Stimulated activated CD4-positive, alpha-beta T cell treated with anti-CD3 and anti-CD28 coated beads, Interleukin-4, amount 100 ng/mL, for 24 hours (primary cell): ENCODE measurements at places on chromosomes 1 and 21.

DNA sequence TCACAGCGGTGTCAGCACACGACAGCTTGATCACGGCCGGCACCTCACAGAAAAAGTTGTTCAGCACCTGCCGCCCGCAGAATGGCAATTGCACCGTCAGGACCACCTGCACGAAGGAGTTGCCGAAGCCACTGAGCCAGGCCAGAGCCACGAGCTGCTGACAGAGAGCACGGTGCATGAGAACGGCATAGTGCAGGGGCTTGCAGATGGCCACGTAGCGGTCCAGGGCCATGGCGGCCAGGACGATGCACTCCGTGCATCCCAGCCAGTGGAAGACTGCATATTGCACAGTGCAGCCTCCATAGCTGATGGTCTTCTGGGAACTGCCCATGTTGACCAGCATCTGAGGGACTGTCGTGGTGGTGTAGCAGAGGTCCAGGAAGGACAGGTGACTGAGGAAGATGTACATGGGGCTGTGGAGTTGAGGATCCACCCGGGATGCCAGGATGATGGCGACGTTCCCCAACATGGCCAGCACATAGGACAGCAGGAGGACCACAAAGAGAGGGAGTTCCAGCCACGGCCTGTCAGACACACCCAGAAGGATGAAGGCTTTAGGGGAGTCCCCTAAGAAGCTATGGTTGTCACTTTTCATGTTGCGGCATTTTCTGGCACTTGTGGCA lies 6.4 kb downstream of the OR2B11 start:
- DNase-seq = no peak

- DNase-seq = no peak
Observed at GRCh38 chr1:167137793-167138510, 44.1 kb downstream of the STYXL2 start.

DNA sequence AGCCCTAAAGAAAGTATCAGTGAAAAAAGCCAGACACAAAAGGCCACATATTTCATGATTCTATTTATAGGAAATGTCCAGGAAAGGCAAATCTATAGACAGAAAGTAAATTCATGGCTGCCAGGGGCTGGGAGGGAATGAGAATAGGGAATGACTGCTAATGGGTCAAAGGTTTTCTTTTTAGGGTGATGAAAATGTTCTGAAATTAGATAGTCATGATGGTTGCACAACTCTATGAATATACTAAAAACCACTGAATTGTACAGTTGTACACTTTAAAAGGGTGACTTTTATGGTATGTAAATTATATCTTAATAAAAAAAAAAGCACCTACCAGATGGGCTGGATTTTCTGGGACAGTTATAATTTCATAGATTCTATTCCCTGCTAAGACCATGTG lies 114.8 kb downstream of the CNIH3 start:
- DNase-seq = no peak

- DNase-seq = no peak
Observed at GRCh38 chr1:44646261-44647110, 27.8 kb downstream of the TMEM53 start.

GRCh38 chr1:8698937-8699447 lies 118.4 kb downstream of the RERE start:
- DNase-seq = no peak

DNA sequence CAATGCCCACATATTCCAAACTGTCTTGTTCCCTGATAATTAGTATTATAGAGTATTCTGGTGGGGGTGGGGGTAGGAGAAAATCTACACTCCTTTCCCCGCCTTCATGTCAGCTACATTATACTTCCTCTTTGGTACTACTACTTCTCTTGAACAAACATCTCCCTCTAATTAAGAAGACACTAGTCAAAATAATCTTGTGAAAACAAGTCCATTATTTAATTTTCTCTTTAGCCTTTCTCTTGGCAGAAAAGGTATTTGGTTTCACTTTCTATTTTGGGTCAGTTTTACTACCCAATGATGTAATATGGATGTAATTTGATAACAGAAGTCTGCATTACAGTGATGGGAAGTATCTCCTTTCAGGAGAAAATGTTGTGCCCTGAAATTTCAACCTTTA lies 22.5 kb downstream of the NTMT2 start:
- no peak for DNase-seq

GRCh38 chr1:109277434-109278204 lies 5.3 kb downstream of the PSRC1 start:
- DNase-seq = peak; percentile 70

- DNase-seq = no peak
Observed at GRCh38 chr1:165153182-165153581, 203.3 kb downstream of the LMX1A start.

DNA sequence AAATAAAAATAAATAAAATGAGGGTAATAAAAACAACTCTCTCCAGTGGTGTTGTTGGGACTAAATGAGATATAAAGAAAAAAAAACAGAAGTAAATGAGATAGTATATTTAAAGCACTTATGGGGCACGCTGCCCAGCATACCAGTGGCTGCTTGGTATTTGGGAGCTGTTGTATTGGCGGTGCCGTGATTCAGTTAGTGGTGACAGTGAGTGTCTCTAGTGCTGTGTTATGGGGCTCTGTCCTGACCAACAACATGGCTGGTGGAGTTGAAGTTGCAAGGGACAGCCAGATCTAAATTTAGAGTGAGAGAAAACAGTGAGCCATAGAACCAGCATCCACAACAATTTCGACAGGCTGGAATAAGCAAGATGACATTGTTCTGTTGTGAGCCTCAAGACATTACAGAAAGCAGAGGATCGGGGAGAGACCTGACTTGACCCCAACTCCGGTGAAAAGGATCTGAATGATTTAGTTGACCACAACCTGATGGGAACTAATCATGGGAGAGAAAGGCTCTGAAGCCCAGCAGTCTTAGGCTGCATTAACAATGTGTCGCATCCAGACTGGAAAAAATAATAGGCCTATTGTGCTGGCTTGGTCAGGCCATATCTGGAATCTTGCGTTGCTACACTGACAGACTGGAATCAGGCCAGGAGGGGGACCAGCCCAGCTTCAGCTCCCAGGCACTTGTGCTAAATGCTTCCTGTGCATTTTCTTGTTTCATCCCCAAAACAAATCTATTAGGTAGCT lies 2.4 kb upstream of the MFSD2A start:
- DNase-seq = no peak

GRCh38 chr1:27549807-27550408 lies 54.0 kb downstream of the AHDC1 start:
- DNase-seq = no peak

DNA sequence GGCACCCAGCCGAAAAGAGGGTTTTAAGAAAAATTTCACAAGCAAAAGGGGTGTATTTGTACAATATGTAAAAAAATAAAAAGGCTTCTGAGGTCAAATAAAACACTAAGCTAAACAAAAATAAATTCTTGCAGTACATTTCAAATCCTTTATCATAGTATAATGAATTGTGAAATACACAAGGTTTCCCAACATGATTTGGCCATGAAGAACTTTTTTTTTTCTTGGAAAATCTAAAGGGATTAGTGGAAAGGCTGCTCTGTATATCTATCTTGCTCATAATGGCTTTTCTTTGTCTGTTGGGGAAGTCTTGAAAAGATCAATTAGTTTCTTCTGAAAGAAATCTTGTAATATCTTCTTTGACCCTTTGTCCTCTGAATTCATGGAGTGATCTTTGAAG lies 593.4 kb downstream of the PLPP3 start:
- DNase-seq = no peak

DNA sequence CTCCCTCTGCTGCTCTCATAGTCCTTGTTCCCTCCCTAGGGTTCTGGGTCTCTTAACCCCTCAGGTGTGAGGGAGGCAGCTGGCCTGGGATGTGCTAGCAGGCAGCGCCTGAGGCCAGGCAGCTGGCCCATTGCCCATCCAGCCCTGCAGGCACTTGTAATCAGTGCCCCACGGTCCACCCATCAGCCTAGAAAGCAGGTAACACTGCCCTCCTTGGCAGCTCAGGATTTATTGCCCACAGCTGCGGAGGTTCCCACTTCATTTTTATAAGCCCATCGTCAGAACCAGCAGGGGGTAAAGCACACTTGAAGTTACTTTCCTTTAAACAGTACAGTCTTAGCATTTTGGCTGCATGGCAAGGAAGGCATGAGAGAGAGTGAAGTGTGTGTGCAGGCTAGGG lies 70.6 kb downstream of the TMEM53 start:
- DNase-seq = no peak

DNA sequence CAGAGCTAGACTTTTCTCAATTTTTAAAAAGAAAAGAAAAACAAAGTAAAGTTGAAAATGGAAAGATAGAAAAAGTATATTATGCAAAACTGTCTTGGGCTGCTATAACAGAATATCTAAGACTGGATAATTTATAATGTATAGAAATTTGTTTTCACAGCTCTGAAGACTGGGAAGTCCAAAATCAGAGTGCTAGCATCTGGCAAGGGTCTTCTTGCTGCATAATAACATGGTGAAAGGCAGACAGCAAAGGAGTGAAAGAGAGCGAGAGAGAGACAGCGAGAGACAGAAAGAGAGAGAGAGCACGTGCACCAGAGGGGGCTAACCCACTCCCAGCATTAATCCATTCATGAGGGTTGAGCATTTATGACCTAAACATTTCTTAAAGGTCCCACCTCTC lies 59.1 kb upstream of the SPOCD1 start:
- no peak for DNase-seq

DNA sequence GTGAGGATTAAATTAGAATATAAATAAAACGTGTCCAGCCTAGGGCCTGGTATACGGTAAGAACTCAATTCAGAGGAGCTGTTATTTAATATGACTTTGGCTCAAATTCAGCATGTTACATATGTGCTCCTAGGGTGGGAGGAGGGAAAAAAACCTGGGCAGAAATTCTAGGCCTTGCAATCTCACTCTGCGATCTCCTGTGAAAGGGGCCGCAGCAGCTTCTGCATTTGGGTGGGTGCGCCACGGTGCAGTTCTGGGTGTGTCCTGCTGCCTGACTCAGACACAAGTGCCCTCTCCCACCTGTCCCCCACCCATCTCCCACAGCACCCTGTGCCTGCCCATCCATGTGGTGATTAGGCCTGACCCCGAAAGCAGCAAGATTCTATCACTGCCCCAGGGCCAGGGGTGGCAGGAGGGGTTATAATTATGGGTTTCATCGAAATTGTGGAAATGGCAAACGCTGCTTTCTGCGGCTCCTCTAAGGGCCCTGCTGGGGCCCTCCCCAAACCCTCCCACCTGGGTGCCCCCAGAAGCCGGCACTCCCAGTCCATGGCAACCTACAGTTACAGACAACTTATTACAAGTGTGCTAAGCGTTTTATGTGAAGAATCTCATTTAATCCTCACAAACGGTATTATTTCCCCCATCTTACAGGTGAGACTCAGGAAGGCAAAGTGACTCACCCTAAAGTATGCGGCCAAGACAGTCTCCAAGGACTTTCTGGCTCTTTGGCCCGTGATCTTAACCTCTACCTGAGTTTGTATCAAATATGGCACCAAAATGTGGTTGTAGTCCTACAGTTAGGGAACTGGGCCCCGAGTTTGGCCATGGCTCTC lies 25.5 kb upstream of the GRHL3 start:
- DNase-seq = no peak

GRCh38 chr1:50348449-50349241 lies 74.6 kb downstream of the DMRTA2 start:
- peak; percentile 43 for DNase-seq

- DNase-seq = no peak
Observed at GRCh38 chr21:41692185-41692565, 74.7 kb downstream of the RIPK4 start.

- DNase-seq = peak; percentile 23
Observed at GRCh38 chr21:42460391-42461184, 35.4 kb downstream of the RSPH1 start.

DNA sequence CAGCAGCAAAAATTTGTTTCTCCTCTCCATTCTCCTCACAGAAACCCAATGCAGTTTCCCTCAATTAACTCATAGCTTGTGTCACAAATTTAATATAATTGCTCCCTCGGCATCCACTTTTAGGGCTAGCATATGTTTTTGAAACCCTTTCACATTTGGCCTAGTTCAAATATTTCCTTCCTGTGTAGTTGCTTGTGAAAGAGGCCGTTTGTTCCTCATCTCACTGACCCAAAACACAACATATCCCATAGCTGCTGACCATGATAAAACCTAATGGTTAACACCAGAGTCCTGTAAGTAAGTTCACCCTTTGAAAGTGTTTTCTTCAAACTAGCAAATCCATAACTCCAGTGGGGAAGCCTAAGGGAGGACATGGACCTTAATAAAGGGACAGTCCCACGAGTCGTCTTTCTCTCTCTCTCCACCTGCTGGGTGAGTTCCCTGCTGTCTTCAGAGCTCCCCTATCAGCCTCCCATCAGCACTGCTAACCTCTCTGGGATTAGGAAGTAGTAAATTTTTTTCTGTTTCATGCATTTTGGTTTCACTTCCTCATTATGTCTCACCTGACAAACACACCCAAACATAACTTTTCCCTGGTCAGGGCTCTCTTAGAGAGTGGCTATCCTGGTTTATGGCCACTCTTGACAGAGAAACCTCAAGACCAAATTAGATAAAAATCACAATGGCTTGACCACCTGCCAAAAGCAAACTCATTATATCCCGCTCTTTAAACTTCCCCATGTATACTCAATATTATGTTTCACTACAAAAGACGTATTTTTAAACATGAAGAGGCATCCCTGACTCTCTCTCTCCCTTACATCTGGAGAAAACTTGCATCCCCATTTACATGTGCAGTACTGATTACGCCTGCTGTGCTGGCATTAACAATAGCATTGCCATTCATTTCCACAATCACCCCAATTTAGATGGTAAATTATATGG lies 177.7 kb upstream of the HP1BP3 start:
- DNase-seq = no peak

DNA sequence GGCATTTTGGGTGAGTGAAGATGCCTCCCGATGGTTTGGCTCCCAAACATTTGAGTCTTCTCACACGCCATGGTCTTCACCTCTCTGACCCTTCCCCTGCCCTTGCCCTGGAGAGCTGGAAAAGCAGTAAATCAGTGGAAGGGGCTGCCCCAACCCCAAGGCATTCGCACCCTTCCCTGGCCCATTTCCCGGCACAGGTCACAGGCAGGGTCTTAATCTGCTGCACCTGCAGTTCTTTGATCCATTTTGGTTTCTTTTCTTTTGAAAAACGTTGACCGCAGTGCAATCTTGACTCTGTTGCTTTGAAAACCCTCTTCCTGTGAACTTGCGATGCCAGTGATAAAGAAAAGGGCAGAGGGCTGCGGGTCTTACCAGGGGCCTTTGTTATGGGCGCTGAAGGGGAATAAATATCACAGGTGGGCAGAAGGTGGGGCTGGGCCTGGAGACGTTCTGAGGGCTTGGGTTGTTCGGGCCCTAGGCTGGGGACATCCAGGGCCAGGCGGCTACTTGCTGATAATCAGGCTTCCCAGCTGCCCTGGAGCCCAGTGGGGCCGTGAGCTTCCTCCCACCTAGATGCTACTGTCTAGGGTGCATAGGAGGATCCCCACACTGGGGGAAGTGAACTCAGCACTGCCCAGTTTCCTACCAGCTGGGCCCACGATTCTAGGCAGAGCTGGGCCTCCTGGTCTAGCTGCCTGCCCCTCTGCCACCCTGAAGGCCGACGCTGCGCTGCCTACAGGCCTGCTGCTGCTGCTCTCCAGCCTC lies 38.6 kb upstream of the EPS8L3 start:
- peak; percentile 45 for DNase-seq

GRCh38 chr1:50989694-50990093 lies 19.6 kb downstream of the CDKN2C start:
- DNase-seq = no peak
